M059J (cell line): ENCODE measurements at places on chromosomes 11 and 22. TPM values are rescaled to one million over a fixed set of nuclear protein-coding genes. Genes with fewer than 3 reads are reported as not detected.

DNA sequence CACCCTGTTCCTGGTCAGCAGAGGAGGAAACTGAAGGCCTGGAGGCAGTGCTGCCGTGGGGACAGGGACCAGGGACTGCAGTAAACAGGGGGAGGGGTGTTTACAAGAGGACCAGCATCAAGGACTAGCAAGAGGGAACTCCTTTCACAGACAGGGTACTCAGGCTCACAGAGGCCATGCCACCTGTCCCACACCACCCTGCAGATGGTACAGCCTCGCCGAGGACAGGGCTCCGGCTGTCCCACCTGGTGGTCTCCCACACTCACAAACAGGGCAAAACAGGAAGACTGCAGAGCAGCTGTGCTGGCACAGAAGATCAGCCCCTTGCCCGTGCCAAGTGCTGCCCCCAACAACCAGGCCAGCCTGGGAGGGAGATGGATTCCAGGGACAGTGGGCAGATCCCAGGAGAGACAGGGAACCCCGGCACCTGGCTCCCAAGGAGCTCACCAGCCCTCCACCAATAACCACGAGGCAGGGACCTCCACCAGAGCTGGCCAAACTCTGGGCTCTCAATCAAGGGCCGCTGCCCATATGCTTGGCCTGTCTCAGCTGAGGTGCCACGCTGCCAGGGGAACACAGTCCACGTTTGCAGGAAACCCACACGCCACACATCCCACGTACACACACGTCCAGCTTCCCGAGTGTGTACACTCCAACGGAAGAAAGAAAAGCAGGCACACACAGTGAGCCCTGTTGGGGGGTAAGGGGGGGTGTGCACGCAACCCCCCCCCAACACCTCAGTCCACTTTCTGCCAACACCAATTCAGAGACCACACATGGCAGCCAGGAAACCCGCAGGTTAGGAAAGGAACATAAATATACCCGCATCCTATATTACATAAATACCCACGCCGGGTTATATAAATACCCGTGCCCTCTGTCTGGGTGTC lies 2.1 kb downstream of the CSNK1E start:
- DNase-seq: peak; percentile 35

- DNase-seq: peak; percentile 62
Observed at GRCh38 chr11:37907436-37908218, 1309.6 kb upstream of the RAG2 start.

DNA sequence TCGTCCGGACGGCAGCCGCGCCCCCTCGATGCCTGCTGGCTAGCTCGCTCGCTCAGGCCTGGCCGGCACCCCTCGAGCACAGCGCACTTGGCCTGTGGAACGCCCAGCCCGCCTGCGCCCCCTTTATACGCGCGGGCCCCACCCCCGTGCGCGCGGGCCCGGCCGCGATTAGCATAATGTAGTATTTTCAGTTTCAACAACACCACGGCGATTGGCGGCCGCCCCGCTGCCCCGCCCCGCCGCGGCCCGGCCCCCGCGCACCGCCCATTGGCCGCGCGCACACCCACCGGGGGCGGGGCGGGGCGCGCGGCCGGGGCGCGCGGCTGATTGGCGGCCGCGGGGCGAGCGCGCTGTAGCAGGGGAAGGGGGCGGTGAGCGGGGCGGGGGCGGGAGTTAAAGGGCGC lies at the start of gene CDKN1C:
Gene CDKN1C, minus strand, starts transcription at position 98 of the 404 bp plus-strand sequence. CDS start 319 bp downstream, outside the sequence.
- peak; percentile 68 for DNase-seq

DNA sequence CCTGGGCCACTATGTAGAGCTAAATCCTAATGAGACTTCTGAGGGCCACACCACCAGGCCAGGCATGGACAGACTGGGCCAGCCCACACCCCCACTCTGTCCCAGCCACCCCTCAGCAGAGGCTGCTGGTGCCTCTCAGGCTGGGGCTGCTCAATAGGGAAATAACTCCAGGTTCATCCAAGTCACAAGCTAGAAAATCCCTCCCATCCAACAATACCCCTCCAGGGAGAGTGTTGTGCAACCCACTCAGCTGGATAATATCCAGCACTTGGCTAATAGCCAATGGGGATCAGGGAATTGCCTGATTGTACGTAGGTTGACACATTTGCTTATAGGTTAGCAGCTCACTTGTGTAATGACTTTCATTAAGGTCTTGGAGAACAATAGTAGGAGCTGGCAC lies 64.1 kb upstream of the WNT11 start:
- no peak for DNase-seq

The ELF5 gene
- 0.30 and 0.79 TPM in 2 replicates for total RNA-seq

The FAM83F gene
- total RNA-seq: not detected in 2 replicates

The DMC1 gene
- 0.10 TPM in 1 of 2 replicates, not detected in the other for total RNA-seq
